ENCODE measurements at places on chromosomes 1 and 21.

DNA sequence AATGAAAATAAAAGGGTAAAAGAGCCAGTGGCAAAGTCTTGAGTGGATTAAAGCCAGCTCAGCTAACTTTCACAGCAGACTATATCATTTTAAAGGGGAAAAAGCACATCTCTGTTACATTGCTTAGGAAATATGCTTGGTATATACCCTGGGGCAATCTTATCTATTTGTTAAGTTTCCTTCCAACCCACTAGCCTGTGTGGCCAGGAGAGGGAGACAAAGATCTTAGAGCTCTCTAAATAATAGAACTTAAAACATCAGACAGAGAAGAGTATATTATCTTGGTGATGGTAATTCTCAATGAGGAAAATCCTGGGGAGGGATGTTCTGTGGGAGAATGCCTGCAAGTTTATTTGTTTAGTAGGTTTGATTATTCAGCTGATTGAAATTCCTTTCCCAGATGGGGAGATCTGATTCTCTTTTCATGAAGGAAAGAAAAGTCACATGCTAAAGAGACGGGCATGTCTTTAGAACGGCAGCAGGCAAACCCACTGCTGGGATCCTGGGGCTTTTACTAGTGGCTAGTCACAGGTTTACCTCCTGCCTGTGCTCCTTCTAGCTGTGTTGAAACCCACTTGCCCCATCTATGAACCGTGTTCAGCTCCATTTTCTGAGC, 3.6 kb downstream of the KCNE2 start:
- DNase-seq: no peak

GRCh38 chr1:223714849-223715603, 2.7 kb downstream of the CAPN2 start:
- no peak for DNase-seq

DNA sequence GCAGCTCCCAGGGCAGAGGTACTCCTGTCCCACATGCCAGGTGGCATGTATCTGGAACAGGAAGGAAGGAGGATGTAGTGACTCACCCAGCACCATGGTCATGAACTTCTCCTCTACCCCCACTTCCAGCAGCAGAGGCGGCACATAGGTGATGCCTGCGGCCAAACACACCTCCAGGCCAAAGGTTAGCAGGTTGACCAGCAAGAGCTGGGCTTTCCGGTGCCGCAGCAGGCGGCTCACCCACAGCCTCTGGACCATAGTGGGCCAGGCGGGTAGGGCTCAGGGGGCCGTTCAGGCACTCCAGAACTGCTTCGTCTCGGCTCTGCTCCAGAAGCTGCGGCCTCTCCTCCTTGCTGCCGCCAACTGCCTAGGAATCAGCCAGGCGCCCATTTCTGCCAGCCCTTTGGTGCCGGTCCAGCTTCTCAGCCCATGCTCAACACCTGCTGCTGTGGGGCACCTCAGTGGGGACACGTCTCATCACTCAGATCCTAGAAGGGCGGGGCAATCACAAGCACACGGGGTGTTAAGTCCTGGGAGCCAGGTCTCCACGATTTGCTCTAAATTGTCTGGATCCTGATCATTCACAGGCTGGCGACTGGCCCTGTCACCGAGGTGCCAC, 15.8 kb downstream of the SLC45A3 start:
- no peak for DNase-seq

DNA sequence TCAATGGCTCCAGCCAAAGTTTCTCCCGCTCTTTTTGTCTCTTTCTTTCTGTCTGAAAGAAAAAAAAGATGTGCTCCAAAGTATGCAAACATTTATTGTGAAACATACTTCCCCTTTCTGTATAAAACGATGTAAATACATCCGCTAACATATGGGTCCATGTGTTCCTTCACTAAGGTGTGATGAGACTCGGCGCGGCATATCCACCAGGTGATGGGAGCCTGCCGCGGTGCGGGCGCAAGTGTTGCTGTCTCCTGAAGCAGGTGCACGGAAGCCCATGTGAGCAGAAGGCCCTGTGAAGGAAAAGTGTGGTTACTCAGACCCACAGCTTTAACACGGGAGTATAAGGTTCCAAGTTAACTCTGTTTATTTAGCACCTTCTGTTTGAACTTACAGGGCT, 466.6 kb upstream of the C1orf87 start:
- DNase-seq: no peak

DNA sequence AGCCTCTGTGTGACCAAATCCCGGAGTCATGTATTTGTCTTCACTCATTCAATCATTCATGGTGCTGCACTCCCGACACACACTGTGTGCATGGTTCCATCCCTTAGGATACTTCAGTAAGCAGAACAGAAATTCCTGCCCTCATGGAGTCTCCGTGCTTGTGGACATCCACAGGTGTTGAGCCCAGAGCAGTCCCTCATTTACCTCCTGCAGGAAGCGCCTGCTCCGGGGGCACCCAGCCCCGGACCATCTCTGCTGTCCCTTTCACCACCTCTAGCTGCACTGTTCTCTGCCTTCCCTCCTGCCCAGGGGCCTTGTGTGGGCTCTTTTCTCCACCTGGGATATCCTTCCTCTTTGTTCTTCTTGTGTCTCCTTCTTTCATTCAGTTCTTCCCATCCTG, 9.5 kb upstream of the ZBTB21 start:
- no peak for DNase-seq

DNA sequence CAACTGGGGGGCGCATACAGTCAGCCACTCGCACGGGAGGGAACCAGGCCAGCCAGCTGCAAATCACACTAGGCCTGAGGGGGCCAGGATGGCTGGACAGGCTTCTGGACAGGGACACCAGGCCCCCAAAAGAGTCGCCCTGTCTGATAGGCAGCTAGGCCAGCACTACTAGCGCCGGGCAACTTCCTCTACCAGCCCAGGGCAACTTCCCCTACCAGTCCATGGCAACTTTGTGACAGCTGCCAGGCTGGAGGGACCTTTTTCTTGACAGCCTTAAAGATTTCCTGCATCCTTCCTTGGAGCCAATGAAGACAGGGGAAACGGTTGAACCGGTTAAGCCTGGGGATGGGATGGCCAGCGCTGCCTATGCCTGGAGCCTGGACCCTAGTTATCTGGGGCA, 5.1 kb downstream of the IFFO2 start:
- DNase-seq: no peak

DNA sequence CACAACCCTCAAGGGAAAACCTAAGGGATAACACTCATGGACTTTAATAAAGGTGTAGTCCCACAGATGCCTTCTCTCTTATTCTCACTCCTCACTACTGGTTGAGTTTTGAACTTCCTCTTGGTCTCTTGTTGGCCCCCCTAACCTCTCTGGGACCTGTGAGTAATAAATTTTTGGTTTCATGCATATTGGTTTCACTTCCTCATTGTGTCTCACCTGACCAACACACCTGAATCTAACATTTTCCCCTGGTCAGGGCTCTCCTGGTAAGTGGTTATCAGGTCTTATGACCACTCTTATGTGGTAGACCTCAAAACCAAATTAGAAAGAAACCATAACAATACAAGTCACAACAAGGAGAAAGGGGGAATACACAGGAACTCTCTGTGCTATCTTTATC, 60.5 kb upstream of the PRMT6 start:
- no peak for DNase-seq

DNA sequence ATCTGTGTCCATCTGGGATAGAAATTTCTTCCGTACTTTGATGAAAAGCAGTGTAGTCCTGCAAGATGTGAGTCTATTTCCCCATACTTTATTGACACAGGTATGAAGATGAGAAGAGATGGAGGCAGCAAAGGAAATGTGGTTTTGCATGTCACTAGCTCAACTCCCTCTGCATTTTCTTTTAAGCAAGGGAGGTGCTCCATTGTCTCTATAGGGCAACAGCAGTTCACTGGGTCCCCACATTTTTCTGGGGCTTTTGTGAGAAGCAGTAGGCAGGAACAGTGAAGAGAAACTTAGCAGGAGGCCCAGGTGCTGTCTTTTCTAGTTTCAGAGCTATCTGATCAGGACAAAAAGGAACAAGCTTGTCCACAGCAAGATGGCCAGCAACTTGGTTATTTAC, 37.1 kb downstream of the C21orf91 start:
- DNase-seq: no peak

DNA sequence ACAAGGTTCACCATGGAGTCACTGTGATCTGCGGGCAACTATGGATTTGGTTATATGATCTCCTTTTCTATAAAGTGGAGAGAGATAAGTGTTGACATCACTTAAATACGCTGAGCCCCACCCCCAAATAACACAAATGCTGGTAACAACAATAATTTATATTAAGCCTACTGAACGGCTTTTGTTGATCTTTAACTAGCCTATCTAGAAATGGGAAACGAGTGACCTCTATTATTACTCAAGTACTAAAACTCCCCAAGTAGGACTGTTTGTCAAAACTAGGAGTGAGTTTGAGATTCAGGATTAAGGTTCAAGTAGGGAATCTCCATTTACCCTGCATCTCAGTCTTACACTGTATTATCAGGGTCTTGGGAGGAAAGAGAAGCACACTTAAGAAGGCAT, 52.2 kb downstream of the MAP3K7CL start:
- DNase-seq: no peak

GRCh38 chr1:156221986-156222692, 9.3 kb downstream of the PMF1 start:
- no peak for DNase-seq

GRCh38 chr21:43933199-43933598, 68.2 kb downstream of the AGPAT3 start:
- no peak for DNase-seq

- DNase-seq: no peak
These were observed 45.3 kb upstream of the EPHA8 start for GRCh38 chr1:22517956-22518355.

GRCh38 chr1:248376916-248377315, 1.4 kb downstream of the OR2T6 start:
- no peak for DNase-seq

GRCh38 chr1:10678852-10679251, 117.6 kb downstream of the CASZ1 start:
- no peak for DNase-seq

DNA sequence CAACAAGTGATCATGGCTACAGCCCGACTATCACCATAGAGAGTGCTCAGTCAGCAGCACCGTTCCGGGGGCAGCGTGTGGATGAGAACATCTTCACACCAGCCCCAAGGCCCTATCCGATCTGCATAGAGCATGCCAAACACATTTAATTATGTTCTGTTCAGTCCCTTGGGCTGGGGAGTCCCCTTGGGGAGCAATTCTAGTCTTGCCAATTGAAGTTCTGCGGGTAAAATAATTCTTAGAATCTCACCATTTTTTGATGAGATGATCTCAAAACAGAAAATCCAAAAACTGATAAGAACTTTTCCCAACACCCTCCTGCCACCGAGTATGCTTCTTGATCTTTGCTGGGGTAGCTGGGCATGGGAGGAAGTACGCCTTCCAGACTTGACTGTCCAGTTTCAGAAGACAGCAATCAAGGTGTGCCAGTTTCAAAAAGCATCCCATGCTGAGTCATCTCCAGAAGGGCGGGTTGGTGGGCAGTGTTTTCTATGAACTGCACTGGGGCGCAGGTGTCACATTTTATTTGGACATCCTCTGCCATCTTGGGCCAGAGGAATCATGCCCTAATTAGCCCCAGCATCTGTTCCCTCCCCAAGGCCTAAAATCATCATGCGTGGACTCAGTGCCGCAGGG, 20.8 kb upstream of the PTPRF start:
- no peak for DNase-seq

- DNase-seq: no peak
These were observed 37.3 kb downstream of the RGL1 start for GRCh38 chr1:183841950-183842794.

- peak; percentile 16 for DNase-seq
These were observed 773 bp downstream of the CHD1L start for GRCh38 chr1:147243228-147243685.

GRCh38 chr1:42957229-42957879, 1.3 kb downstream of the SLC2A1 start:
- DNase-seq: no peak

Measured in T-helper 17 cell (primary cell).